ENCODE measurements at places on chromosomes 6 and 20.

GRCh38 chr6:31581434-31582229 is 592 bp downstream of the LTB start:
- DNase-seq, result no peak

DNA sequence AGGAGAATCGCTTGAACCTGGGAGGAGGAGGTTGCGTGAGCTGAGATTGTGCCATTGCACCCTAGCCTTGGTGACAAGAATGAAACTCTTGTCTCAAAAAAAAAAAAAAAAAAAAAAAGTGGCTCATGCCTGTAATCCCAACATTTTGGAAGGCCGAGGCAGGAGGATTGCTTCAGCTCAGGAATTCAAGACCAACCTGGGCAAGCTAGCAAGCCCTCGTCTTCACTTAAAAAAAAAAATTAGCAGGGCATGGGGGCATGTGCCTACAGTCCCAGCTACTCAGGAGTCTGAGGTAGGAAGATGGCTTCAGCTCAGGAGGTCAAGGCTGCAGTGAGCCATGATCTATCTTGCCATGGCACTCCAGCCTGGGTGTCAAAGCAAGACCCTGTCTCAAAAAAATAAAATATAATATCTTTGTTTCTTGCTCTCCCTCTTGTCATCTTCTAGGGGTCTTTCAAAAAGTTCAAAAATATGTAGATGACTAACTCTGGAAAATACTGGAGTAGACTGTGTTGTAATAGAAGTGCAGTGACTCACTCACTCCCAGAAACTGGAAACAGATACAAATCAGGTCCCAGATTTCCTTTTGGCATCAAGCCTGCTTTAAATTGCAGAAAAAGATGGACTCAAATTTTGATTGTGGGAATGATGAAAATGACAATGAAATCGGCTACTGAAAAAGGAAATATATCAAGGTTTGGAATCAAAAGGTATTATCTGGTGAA is 2.8 kb upstream of the GINM1 start:
- DNase-seq, result no peak

DNA sequence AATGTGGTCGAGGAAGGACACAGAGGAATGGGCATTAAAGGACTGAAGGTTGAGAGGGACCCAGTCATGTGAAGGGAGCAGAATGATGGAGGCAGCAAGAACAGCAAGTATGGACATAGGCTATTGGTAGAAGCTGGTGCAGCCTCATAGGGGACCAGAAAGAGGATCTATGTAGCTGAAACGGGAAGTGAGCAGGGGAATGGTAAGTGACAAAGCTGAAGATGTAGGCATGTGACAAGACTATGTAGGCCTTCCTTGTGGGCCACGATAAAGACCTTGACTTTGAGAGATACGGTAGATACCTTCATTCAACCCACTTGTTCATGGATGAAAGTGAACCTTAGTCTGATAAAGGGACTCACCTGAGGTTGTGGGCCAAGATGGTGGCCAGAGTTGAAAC is 3.5 kb downstream of the CTNNBL1 start:
- DNase-seq, result no peak

DNA sequence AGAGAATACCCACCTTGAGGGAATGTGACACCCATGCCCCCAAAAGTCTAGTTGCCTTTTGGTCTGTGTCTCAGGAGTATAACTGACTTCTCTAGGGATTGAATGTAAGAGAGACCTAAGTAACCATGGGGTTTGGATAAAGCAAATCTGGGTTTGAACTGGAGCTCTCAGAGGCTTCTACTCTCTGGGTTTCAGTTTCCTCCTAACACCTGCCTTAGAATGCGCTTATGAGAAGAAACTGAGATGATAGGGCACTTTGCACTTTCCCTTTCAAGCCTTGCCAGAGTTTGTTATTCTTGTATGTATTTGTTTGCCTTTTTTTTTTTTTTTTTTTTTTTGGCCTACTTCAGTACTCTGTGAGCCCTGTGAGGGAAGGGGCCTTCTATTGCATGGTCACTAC is 19.4 kb downstream of the SDHAF4 start:
- DNase-seq, result no peak

DNA sequence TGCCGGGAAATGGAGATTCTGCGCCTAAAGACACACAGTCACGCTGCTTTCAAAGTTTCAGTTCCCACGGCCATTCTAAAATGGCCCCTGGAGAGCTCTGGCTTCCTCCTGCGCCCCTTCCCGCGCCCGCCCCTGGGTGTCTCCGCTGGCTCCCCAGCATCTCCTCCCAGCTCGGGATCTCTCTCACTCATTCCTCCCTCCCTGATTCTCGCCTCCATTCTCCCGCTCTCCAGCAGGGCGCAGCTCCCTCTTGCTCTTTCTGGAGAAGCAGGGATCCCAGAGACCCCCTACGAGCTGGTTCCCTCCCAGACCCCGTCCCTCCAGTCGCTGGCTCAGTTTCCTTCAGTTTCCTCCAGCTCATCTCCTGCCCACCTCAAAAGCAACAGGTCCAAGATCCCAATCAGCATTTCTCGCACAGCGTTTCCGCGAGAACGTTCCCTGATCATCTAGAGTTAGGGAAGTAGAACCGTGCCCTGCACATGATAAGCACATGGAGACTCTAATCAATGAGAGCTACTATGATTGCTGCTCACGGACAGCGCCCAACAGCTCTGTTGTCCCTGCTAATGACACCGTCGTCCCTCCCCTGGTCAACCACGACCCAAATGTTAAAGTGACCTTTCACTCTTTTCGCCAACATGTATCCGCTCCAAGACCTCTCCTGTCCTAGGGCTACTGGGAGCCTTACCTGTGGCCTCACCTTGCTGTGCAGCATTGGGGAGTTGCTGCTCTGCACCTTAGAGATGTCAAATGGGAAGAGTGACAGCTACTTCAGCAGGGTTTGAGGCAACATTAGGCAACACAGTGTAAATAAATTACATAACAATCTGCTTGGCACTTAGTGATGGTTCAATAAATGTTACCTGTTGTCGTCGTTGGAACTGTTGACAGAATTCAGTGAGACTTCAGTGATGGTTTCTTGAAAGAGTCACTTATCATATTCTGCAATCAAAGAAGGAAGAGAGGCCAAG is 218.5 kb upstream of the QKI start:
- no peak for DNase-seq

DNA sequence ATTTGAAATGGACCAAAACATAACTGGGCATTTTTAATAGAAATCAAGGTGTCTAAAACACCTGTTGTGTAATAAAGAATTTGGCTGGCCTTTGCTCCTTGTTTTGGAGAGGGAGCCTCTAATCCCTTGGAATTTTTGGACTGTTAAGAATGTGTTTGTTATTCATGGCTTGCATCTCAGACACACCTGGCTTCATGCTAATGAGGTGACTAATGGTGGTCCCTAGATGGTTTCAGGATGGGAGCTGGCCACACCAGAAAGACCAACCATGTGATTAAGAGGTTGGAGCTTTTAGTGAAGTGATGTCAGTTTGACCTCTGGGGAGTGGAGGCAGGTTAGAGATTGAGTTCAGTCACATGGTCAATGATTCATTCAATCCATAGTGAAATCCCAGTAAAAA is 328.4 kb downstream of the DHX35 start:
- no peak for DNase-seq

- DNase-seq, result no peak
Observed at GRCh38 chr6:154218301-154218700, 138.3 kb downstream of the IPCEF1 start.

GRCh38 chr6:98724537-98724936 is 109.8 kb upstream of the POU3F2 start:
- DNase-seq, result no peak

GRCh38 chr20:11182720-11183119 is 508.9 kb upstream of the JAG1 start:
- no peak for DNase-seq

DNA sequence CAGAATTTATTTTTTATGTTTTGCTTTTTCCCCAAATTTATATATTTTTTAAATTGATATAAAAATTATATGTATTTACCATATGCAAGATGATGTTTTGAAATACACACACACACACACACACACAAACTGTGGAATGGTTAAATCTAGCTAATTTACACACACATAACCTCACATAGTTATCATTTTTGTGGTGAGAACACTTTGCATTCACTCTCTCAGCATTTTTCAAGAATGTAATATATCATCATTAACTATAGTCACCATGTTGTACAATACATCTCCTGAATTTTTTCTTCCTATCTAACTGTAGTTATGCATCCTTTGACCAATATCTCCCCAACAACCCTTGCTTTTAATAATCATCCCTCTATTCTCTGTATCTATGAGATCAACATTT is 52.2 kb downstream of the GFRAL start:
- no peak for DNase-seq

GRCh38 chr20:31516651-31517050 is 2.4 kb downstream of the HM13 start:
- DNase-seq, result no peak

DNA sequence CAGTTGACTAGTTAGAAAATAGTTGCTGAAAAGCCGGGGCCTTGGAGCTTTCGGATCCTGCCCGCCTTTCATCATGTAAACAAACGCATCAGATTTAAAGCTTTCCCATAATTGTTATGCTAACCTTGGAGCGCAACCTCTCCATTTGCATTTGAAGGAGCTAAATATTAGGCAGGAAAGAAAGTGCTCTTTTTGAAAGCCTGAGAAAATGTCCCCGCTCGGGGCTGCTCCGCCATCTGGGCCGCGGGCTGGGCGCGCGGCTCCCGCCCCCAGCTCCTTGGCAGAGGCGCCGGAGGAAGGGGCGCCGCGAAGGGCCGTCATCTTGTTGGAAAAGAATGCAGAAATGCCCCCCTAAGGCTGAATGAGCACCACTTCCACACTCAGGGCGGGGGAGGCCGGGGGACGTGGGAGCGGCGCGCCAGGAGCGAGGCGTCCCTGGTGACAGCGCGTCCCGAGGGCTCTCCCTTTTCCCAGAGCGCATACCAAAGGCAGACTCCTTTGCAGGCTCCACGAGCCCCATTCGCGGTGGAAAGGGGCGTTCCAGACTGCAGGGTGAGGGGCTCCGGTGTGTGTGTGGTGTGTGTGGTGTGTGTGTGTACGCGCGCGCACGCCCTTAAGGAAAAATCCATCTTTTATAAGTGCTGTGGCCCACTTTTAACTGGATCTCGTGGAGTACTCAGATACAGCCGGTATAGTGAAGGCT is 145.6 kb upstream of the ID4 start:
- DNase-seq, result no peak

GRCh38 chr20:32455901-32456701 is 98.0 kb downstream of the ASXL1 start:
- DNase-seq, result no peak
